ENCODE measurements at places on chromosomes 1 and 21. TPM values are rescaled to one million over a fixed set of nuclear protein-coding genes. Genes with fewer than 3 reads are reported as not detected.

KCNAB2 gene
- 5.3 TPM for polyA plus RNA-seq

DISP3 gene
- 2.4 TPM for polyA plus RNA-seq

KLHDC9 gene
- polyA plus RNA-seq: 17.8 TPM

AMY1B gene
- 0.58 TPM for polyA plus RNA-seq

KLHDC7A gene
- polyA plus RNA-seq: 11.1 TPM

PCP4L1 gene
- 1.3 TPM for polyA plus RNA-seq

LYPD8 gene
- polyA plus RNA-seq: not detected

GRCh38 chr1:227356620-227357146 is 38.4 kb upstream of the CDC42BPA start:
- DNase-seq: no peak

DNA sequence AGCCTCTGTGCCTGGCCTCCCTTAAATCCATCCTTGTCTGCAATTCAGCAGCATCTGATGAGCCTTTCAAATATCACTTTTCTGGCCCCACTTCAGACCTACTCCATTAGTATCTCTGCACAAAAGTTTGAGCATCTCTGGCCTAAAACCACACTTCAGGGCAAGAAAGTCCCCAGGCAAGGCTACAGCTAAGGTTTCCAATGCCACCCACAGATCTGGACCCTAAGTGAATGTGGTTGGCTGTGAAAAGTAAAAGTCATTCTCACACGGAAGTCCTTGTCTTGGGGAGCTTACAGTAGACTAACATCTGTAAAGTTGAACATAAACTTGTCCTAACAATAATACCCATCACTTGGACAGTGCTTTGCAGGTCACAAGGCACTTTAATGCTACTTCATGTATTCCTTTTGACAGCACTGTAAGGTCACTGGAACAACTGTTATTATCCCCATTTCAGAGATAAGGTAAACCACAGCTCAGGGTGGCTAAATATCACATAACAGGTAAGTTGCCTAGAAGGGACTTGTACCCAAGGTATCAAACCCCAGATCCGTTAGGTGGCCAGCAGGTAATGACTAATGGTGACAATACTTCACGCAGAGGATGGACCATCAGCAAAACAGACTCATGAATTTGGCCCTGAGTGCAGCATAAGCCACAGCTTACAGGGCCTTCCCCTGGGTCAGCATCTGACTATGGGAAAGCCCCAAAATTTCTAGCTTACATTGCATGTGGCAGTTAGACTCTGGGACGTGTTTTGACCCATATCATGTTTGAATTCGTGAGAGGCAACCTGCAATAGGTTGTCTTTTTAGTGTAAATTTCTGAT is 356.0 kb downstream of the HHAT start:
- no peak for DNase-seq

DNA sequence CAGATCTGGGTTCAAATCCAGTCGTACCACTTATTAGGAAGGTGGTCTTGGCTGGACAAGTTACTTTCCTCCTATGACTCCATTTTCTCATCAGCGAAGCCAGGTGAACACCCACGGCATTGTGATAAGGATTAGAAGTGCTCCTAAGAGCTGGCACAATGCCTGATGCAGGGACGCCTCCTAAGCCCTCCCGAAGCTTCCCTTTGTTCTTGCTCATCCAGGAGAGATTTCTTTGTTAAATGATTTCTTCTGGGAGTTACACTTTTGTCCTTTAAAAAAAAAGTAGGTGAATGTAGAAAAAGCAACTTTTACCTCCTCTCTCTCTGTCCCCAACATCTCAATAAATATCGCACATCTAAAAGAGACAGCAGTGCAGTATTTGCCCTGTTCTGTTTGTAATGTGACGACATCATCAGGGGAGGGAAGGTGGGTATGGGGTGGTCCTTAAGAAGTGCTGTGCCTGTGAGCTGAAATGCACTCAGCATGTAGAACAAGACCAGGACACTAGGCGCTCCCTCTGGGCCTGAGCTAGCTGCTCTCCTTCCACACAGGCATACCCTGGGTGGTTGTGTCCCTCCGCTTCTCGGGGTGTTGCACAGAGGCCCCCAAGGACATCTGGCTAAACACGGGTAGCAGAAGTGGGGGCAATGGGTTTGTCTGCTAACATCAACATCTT is 43.9 kb downstream of the SUSD4 start:
- DNase-seq: no peak

DNA sequence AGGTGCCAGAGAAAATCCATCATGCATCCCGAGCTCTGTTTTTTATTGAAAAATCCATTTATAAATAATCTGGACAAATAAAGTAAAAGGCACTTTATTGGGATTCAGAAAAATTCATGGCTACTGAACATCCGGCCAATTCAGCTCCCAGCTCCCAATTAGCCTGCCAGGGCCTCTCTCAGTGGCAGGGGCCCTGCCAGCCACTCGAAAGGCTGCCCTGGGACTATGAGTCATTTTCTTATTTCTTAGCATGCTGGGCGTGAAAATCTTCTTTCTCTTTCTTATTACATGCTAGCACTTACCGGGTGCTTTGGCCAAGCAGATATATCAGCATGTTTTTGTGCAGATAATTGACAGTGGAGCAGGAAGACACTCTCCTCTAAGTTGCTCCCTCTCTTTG is 283.3 kb downstream of the CAMTA1 start:
- DNase-seq: no peak

DNA sequence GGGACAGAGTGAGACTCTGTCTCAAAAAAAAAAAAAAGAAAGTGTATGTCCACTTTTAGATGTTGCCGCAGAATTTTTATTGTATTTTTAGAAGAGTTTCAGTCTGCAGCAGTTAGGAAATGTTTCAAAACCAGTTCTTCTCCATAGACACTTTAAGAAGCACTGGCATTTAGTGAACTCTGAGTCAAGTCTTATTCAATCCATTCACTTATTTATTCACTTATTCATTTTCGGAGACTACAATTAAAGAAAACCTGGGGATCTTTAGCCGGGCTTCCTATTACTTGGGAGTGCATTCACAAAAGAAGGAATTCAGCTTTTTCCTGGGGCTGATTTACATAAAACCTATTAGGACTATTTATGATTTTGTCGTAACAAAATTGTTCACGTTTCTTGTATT is 12.3 kb downstream of the RCAN3 start:
- no peak for DNase-seq

GRCh38 chr1:92031281-92032110 is 1.7 kb downstream of the EPHX4 start:
- DNase-seq: no peak

- no peak for DNase-seq
These were observed 610 bp downstream of the AJAP1 start for GRCh38 chr1:4654764-4655673.

DNA sequence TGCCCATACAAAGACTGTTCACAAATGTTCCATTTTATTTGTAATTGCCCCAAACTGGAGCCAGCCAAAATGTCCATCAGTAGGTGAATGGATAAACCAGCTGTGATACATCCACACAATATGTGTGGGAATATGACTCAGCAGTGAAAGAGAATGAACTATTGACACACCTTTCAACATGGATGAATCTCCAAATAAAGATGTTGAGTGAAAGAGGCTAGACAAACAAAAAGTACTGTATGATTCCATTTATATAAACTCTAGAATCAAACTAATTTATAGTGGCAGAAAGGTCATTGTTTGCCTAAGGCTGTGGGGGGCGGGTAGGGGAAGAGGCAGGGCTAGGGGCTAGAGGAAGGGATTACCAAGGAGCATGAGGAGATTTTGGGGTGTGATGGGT is 4.5 kb downstream of the DHCR24 start:
- DNase-seq: no peak

DNA sequence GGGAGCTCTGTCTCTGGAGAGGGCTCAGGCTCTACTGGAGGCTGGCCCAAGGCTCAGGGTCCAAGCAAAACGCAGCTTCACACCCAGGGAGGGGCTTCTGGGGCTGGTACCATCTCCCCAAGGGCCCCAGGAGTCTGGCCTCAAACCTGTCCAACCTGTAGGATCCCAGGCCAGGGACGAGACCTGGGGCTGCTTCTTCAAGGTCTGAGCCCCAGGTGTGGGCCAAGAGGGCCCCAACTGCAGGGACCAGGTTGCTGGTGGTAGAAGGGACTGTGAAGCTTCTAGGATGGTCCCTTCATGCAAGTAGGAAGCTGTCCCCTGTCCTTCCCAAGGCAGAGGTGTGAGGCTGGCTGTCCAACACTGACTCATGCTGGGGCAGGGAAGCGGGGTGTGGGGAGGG is 7.8 kb upstream of the MMEL1 start:
- no peak for DNase-seq

GRCh38 chr1:28640766-28641165 is 2.1 kb downstream of the TAF12 start:
- no peak for DNase-seq

DNA sequence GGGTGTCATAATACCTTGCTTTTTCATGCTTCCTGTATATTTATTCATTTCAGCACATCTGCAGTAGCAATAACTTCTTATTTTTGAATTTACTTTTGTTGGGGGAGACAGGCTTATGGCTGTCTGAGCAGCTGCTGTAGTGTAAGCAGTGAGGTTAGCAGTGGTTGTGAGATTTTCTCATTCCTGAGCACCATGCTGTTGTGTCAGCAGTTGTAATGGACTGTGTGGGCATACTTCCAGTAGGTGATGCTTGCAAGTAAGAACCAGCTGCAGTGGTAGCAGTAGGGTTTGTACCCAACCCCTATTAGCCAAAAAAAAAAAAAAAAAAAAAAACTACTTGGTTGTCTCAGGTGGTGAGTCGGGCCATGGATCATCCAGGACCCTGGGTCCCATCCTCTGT is 311.6 kb downstream of the NUF2 start:
- no peak for DNase-seq

GRCh38 chr1:111656086-111657017 is 36.8 kb downstream of the RAP1A start:
- DNase-seq: peak; percentile 31

- DNase-seq: no peak
These were observed 31.4 kb upstream of the CD84 start for GRCh38 chr1:160610569-160611242.

DNA sequence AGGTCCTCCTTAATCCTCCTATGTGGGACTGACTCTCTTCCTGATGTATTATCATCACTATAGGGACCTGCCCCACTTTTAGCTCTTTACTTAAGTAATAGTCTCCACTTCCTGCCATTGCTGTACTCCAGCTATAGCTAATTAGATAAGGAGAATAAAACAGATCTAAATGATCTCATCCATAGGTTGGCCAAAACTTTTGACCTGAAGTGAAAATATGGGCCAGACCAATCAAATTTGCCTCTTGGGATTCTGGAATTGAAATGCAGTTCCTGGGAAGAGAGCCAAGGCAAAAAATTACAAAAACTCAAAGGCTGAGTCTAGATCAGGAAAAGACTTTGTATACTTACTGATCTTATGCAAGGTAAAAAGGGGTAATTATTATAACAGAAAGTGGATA is 36.1 kb upstream of the PDE4B start:
- DNase-seq: no peak

- DNase-seq: no peak
These were observed 30.9 kb downstream of the CCN1 start for GRCh38 chr1:85611425-85611824.

DNA sequence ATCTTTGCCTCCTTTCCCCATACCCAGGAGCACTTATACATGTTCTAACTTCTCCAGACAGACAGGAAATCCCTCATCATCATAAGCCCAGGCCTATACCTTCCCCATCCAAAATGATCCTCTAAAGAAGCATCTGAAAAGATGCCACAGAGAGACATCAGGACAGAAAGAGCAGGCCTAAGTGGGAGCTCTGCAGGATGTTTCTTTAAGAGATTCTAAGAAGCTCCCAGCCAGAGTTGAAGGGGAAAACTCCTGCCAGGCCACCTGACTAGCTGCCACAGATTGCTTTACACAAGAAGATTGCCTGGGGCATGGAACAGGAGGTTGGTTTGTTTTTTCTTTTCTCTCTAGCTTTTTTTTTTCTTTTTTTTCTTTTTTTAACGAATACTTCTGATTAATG is 275.8 kb downstream of the VAV3 start:
- DNase-seq: no peak

DNA sequence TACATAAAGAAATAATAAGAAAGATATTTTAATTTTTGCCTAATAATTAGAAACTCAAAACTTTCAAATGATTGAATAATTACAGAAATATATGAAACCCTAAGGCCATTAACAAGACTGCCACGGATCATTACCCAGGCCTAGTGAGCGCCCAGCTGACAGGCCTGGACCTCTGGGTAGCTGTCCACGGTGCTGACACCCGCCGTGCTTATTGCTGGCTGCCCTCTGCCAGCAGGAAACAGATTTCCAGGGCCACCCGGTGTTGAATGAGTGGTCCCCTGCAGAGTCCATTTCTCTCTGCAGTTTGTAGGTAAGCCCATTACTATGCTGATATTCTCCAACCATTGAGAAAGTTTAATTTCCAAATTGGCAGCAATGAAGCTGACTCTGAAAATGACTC is 254.4 kb upstream of the GJB5 start:
- peak; percentile 31 for DNase-seq

DNA sequence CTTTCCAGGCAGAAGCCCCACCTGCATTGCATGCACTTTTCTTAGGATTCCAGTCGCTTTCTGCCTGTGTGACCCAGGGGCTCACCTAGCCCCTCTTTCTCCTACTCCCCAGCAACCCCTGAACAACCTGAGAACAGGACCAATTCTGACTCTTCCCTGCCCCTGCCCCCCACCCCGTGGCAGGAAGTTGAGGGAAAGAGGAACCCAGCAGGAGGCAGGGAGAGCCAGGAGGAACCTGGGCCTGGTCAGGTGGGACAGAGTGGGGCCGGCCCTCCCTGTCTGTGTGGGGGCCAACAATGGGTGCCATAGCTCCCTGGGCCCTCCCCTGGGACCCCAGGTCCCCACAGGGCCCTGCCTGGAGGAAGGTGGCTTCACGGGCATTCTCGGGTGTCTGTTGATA is 6.1 kb downstream of the BMP8A start:
- DNase-seq: no peak

DNA sequence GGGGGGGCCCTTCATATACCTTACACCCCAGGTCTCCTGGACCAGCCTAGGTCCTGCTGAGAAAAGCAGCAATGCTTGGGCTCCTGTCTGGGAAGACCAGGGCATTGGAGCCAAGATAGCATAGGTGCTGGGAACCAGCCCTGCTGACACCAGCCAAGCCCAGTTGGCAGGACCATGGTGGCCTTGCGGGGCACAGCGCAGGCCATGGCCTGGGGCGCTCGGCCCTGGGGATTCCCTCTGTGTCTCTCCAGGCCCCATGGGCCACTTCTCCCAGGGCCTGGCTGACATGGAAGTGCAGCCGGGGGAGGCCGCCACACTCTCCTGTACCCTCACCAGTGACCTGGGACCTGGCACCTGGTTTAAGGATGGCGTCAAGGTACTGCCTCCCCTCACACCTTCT is 23.3 kb downstream of the IGFN1 start:
- no peak for DNase-seq

- DNase-seq: no peak
These were observed 359.0 kb downstream of the HHAT start for GRCh38 chr1:210687582-210688279.

GRCh38 chr1:24119859-24120756 is 8.2 kb upstream of the MYOM3 start:
- DNase-seq: no peak

- no peak for DNase-seq
These were observed 9.1 kb downstream of the CDKN2C start for GRCh38 chr1:50978852-50979781.

DNA sequence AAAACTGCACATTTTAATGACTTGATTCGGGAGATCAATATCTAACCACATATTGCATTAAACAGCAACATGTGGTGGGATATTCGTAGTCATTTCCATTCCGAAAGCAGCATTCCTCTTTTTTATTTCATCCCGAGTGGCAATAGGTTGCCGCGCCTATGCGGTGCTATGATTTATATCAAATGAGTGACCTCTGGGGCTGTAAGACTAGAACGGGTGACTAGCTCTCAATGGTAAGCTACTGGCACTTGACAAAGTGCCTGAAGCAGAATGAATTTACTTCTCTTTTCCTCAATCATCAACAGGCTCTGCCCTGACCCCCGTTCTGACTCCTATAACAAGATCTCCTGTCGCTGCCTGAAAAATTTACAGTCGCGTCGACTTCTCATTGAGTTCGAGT is 162.3 kb downstream of the ZNF281 start:
- DNase-seq: peak; percentile 29

Measured in left renal cortex interstitium (tissue), 4 donors.